Stimulated activated CD4-positive, alpha-beta T cell treated with anti-CD3 and anti-CD28 coated beads, Interleukin-1b, Interleukin-23, amount 100 ng/mL, for 1 hour (primary cell): ENCODE measurements at places on chromosomes 6 and 20.
A peak's percentile ranks its signal among the peaks of the same experiment; 100 is the strongest.

DNA sequence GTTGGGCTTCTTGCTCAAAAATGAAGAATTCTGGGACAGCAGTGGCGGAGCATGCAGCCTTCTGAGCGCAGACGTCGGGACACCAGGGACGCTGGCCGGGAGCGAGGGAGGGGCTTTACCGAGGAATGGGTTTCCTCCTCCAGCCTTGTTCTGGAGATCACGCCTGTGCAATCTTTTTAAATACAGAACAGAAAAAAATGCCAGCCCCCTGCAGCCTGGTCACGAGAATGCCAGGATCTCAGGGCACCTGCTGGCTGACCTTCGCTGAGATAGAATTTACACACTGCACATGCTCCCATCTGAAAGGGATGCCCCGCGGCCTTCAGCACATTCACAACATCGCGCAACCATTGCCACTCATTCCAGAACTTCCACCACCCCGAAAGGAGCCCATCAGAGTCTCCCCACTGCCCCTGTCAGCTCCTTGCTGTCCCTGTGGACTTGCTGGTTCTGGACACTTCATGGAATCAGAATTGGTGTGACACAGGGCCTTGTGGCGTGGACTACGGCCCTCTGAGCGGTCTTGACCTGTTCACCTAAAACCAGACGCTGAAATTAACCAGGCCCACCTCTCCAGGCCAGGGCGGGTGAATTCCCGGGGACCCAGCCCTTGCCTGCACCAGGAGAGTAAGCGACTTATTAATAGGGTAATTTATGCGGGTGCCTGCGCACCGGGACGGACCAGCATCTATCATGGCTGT lies 20.6 kb upstream of the BHLHE23 start:
- DNase-seq, result no peak

- DNase-seq, result no peak
Measured at GRCh38 chr6:139230391-139230840, 61.4 kb downstream of the TXLNB start.

GRCh38 chr6:105880030-105880492 lies 206.1 kb upstream of the PRDM1 start:
- DNase-seq, result no peak

- no peak for DNase-seq
Measured at GRCh38 chr20:58331961-58332551, 22.5 kb downstream of the RAB22A start.

DNA sequence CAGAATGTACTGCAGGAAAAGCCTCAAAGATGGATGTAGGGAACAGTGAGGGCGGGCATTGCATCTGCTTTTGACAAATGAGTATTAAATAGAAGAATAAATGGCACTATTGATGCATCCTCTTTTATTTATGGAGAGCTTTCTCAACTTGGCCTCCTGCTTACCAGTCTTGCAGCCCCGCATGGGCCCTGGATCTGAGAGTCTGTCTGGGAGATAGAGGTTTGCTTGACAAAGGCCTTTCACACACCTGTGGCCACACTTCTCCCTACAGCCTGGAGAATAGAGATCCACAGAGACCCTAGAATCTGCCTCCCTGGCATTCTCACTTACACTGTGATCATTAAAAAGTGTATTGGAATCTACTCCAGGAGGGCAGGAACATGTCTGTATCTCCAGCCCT lies 203.8 kb upstream of the CDH4 start:
- no peak for DNase-seq

DNA sequence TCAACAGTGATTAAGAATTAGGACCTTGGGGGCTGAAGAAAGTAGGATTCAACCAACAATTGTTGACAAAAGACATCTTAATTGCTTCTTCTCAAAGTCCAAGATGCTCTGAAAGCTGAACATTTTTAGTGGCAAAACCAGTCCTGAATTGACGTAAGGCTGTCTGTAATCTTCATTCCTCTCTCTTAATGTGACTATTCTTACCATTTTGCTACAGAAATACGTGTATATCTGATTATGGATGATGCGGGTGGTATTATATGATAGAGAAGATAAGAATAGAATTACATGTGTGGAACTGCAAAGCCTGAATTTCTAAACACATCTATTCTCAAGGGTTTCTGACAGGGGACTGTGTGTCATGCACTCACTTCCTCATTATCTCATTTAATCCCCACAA lies 130.3 kb upstream of the SASH1 start:
- no peak for DNase-seq

DNA sequence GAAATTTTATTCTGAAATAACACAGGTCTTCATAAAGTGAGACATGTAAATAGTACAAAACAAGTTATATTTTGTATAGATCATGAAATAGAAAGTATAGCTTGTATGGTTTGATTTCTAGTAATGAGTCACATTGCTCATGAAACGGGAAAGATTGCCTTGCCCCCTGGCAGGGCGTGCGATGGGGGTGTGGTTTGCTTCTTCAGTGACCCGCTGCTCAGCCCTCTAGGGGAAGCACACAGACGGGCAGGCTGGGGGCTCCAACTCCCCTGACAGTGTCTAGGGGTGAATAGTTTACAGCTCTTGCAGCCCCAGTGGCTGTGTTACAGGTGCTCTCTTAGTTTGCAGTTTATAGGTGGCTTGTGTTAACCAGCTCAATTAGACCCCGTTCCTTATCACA lies 170.5 kb upstream of the RGS17 start:
- no peak for DNase-seq

DNA sequence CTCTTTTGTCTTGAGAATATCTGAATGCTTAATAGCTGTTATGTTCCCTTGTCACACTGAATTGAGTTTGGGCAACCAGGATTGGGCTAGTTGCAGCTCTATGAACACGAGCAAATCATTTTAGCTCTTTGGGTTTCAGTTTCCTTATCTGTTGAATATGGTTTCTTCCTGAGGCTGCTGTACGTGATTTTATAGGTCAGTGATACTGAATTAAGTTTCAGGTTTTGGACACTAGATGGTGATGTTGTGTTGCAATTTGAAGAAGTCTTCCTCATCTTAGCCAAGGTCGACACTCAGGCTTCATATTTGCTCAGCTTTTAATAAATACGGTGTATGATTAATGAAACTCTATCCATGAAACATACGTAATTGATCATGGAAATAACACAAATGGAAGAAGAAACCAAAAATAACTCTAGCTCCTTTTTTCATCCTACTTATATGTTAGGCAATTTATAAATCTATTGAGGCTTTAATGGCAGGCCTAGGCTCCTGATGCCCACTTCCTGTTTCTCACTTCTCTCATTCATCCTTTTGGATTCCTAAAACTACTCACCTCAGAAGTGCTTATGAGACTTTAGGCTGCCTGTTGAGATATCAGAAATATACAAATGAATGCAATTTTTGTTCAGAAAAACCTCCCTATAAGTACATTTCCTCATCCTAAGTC lies 354.1 kb upstream of the MAP3K7 start:
- DNase-seq, result no peak

- DNase-seq, result no peak
Measured at GRCh38 chr6:142474531-142475289, 172.9 kb downstream of the ADGRG6 start.

DNA sequence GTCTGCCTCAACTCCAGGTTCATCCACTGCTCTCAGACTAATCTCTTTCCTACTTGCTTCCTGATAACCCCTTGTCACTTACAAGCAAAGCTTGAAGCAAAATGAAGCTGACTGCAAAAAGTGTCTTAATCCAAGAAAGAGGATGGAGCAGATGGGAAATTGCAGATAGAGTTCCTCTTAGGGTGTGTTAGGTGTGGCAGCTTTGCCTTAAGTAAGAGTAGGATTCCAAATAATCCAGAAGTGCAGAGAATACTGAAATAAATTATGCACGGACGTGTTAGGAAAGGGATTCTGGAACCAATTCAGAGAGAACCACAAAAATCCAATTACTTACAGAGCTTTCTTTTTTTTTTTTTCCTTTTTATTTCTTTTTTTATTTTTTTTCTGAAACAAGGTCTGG lies 6.1 kb upstream of the RPL7L1 start:
- no peak for DNase-seq

GRCh38 chr6:108942556-108943492 lies 94.6 kb downstream of the ARMC2 start:
- peak; percentile 25 for DNase-seq

DNA sequence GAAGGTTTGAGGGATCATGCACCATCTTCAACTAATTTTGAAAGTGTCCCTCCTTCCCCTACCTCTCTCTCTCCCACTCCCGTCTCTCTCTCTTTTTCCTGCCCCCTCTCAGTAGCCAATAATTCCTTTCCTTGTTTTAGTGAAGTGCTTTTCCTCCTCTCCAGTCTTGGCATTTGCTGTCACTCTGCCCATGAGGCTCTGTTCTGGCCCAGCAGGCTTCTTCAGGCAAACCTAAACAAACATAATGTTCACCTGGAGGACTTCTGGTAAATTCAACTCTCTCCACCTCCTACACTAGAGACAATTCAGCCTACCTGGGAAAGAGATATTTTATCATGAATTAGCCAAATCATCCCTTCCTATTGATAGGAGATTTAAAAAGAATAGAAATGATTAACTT lies 320.4 kb upstream of the RNF24 start:
- DNase-seq, result no peak

DNA sequence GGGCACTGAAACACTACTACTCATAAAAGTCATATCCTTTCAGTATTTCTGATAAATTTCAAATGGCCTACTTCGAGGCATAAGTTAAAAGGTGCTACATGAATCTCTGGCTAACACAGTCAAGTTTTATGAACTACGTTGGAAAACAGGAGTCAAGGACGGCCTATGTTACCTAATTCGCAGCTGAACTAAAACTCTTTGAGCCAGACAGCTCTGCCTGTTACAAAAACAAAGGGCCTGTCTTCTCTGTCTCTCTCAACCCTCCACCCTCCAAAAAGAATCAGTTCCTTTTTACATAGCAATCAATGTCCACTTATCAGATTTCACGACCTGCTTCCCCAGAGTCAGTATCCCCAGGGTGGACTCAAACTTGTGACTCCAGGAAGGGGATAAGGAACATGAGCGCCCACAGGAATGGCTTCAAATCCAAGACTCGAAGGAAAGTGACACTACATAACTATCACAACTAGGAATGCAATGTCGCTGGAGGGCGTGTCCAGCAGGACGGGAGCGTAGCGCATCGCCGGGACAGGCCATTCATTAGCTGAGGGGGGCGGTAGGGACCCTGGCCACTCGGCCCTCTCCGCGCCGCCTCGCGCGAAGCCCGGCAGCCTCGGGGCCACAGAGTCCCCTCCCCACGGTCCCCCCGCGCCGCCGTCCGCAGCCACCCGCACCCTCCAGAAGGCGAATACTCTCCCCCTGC lies 591 bp downstream of the IBTK start:
- DNase-seq, result no peak

DNA sequence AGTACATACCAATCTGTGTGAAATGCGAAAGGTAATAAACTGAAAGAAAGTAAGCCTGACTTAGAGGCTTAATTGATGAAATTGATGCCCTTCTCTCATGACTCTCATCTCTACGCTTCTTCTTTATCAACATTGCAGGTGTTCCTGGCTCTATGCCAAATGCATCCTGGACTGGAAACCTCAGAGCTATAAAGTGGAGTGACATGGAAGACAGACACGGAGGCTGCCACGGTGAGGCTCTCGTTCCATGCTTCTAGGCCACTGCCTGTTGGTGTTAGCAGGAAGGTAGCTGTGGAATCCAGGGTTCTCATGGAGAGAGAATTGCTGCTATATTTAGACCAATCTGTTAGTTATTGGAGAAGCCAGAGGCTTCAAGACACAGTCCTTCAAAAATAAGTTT lies 73.2 kb downstream of the C6orf52 start:
- DNase-seq, result no peak

DNA sequence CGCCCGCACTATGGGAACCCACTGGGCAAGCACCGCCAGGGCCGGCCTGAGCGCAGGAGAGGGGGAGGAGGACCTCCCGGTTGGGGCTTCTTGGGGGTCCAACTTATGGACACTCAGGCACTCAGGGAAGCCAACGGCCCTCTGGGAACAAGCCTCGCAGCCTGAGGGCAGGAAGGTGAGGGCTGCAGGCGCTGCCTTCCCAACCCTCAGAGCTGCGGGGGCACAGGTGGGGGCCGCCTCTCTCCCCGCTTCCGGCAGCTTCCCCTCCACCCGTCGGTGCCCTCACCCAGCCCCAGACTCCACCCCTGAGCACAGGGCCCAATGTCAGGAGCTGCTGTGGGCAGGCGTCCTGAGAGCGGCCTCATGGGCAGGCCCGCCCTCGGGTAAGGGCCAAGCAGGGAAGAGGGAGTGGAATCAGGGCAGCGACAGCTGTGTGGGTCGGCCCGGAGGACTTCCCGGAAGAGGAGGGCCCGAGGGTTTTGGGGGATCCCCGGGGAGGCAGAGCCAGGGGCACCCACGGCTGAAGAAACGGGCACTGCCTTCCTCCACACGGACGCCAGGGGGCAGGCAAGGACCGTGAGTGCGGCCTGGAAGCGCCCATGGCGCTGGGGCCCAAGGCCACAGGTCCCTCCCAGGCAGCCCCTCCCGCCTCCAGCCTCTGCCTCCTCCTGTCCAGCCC lies 488 bp upstream of the PTK6 start:
- DNase-seq, result peak; percentile 89

GRCh38 chr6:14759976-14760672 lies 485.7 kb upstream of the JARID2 start:
- no peak for DNase-seq

DNA sequence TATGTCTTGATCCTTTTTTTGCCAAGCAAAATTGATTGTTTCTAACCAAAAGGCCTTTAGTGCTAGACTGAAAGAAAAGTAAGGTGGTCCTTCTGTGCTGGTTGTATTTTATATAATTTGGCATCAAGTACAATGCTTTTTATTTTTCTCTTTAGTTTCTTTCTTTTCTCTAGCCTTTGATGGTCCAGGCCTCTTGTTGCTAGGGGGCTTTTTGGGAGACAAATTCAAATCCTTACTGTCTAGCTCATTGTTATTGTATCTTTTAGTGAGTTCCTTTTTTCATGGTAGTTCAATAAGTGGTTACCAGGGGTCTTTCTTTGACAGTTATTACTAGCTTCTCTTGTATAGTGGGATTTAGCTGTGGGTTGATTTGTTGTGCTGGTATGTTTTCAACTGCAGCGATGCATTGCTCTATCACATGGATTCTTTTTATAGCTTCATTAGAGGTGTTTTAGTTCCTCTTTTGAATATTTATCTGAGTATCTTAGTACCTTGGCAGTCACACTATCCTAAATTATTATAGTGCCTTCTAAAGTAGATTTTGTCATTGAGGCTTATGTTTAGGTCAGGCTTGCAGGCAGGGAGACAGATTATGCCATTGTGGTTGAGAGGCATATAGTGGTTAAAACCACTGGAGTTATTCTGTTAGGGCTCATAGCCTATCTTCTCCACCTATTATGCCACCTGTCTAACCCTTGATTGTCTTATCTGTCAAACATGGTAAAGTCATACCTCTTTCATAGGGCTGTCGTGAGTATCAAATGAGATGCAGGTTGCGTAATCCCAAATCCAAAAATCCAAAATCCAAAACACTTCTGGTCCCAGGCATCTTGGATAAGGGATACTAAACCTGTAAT lies 49.5 kb downstream of the KCNS1 start:
- no peak for DNase-seq

DNA sequence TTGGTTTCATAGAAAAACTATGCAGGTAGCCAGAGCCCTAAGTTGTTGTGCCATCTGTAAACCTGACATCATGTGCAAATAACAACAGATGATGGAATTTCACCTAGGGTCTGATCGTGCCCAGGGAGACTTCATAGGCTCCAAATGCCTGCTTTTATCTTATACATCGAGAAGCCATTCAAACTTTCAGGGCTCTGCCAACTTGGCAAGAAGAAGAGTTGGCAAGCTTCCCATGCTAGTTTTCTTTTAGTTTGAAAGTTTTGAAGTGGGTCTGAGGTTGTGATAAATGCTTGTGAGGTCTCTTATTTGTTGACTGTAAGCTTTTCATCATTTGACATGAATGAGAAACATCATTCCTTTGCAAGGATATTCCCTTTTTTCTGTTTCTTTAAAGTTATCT lies 175.4 kb upstream of the FLRT3 start:
- DNase-seq, result no peak
